ENCODE measurements at places on chromosomes 4 and X.

GRCh38 chrX:103211012-103211715 lies 3.7 kb upstream of the BEX4 start:
- peak; percentile 51 for DNase-seq

- DNase-seq = peak; percentile 81
These were observed 196.2 kb downstream of the SNCA start for GRCh38 chr4:89640620-89641366.

GRCh38 chrX:103773445-103773844 lies 3.2 kb upstream of the PLP1 start:
- no peak for DNase-seq

- DNase-seq = no peak
These were observed 26.8 kb downstream of the PPP2R2C start for GRCh38 chr4:6445403-6446129.

- no peak for DNase-seq
These were observed 7.0 kb downstream of the HERC3 start for GRCh38 chr4:88599298-88599697.

DNA sequence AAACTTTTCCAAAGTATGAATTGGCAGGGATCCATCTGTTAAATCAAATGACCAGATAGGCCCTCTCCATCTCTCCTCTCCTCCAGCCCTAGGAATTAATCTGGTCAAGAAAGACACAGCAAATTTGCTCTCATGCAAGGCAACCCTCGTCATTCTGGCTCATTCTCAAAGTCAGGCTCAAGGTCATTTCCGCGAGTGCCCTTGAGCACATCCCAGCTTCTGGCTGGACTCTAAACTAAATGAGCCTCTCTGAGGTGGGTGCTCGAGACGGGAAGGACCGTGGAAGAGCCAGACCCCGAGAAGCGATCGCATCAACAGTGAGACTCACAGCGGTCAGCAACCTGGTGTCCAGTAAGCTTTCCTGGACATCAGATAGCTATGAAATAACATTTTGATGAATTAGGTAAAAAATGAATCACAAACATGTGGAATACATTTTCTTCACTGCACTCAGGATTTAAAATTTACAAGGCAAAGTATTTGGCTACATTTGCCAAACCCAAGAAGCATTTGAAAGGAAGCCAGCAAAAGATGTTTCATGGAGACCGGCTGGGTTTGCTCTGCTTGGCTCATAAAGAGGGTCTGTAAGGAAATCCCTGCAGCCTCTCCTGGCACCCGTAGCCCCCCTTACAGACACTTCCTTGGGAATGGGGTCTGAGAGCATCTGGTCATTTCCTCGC lies 121.0 kb downstream of the ENPP6 start:
- DNase-seq = no peak

DNA sequence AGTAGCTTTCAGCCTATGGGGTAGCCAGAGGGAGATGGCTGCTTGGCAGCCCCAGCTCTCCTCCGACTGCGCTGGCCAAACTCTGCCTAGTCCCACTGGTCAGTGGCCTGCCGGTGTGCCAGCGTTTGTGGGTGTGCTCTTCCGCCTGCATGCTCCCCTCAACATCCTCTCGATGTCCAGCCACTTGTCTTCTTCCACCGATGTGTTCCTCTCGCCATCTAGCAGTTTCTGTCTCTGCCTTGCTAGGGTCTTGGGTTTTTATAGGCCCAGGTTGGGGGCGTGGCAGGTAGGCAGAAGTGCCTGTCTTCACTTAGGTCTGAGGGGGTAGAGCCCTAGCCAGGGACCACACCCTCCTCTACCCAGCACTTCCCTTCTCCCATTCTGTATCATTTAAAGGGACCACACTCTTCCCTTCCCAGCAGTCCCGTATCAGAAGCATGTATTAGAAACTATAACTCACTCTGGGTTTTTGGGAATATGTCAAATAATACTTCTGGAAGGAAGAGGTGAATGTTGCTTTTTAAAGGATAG lies 124.4 kb downstream of the KDM6A start:
- DNase-seq = no peak

GRCh38 chrX:100695991-100696390 lies 35.9 kb downstream of the SYTL4 start:
- no peak for DNase-seq

GRCh38 chr4:5378002-5378401 lies 326.7 kb downstream of the STK32B start:
- peak; percentile 11 for DNase-seq

DNA sequence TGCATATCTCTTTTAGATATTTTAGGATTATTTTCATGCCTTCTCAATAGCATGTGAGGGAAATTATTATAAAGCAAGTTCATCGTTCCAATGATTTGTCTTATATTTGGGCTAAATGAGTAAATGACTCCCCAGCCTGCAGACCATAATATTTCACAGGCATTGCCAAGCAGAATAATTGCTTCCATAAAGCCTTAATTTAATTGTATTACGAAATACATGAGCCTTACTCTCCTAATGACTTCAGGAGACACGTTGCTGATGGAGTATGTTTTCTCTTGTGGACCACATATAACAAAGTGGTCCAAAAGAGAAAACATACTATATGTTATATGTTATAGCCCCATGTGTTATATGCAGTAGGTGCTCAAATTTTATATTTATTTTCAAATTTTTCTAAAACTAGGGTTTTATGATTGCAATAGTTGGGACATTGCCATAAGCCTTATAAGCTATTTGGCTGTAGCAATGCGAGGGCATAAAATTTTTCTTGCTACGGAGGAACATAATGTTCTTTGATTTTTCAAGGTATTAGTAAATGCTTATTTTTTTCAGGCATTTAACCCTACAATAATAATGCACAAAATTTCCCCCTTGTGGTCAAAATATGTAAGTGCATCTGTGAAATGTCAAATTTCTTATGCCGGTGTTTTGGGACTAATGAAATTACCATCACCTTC lies 26.2 kb upstream of the TMPRSS11D start:
- DNase-seq = no peak

GRCh38 chr4:73674451-73674919 lies 54.2 kb upstream of the RASSF6 start:
- DNase-seq = no peak

DNA sequence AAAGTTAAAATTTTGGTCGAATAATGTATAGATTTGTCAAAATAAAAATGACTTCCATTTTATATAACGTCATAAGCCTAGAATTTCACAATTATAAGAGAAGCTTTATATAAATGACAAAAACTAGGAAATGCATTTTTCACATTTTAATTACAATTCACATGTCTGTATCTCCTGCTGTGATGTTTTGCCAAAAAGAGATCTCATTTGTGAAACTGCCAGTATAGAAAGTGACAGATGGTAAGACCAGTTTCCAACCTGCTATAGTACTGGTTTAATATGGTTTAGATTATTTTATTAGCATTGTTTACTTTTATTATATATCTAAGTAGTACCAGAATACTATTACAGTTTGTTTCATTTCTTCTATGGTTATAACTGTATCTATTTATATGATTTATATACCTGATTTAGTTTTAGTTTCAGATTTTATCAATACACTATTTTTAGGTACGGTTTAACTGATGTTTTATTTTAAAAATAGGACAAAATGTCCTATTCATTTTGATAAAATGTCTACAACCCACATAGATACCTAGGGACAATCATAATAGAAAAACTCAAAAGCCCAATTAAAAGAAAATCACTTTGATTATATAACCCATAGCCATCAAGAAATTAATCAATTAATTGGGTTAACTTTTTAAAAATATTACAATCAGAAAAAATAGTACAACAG lies 5.4 kb upstream of the CCSER1 start:
- DNase-seq = no peak

Measured in SK-N-DZ (cell line).